ENCODE measurements at places on chromosomes 1 and 21.

DNA sequence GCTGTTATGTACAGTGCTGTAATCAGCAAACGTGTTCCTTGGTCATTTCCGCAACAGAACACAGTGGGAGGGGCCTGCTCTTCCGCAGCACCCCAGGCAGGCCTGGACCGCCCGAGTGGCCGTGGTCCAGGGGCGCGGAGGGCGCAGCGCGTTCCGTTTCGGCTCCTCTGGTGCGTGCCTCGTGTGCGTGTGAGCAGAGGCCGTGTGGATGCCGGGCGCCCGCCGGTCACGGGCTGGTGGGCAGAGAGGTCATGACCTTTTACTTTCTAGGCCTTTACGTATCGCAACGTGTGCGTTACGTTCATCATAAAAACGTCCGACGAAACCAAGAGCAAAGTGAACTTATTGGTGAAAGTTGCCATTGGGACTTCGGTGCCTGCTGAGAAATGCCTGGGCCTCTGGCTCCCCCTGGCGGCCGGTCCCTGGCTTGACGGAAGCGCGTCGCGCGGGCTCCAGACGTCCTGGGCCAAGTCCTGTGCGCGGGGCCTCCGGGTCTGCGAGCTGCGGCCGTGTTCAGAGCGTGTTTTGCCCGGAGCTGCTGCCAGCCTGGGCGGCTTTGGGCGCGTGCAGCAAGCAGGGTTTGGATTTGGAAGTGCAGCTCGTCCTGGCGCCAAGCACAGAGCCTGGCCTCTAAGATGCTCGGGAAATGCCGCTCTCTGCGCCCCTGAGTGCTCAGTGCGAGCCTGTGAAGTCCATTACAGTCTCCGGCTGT is 34.4 kb downstream of the COL18A1 start:
- DNase-seq: no peak

- DNase-seq: no peak
Measured at GRCh38 chr1:31410871-31411270, 2.1 kb upstream of the SERINC2 start.

DNA sequence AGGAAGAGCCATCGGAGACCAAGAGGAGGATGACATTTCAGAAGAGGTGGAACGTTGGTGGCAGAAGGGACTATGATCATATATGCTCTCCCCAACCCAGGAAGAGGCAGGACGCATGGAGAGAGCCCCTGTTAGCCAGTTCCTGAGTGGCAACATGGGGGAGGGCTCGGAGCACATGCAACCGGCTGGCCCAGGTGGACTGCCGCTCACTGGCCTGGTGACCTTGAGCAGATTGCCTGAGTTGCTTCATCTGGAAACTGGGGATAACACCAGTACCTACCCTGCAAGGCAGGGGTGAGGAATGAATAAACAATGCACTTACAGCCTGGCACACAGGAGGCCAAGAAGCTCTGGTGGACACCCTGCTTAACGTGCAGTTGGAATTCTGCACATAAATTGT is 29.0 kb downstream of the SYT6 start:
- DNase-seq: no peak

- DNase-seq: no peak
Measured at GRCh38 chr1:33682371-33682770, 181.5 kb upstream of the HMGB4 start.

- DNase-seq: no peak
Measured at GRCh38 chr21:42132183-42132582, 61.1 kb downstream of the UMODL1 start.

DNA sequence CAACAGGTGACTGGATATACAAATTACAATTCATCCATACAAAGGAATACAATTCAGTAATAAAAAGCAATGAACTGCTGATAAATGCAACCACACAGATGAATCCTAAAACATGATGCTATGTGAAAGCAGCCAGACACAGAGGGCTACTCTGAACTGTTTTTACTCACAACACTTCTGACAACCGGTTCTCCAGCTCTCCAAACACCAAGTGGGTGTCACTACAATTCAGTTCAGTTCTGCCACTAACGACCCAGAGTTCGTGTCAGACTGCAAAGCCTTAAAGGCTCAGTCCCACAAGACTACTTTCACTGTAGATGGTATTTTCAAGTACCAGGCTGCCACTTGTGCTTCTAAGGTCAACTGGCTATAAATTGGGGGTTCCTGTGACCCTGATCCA is 119.4 kb downstream of the SLC16A1 start:
- DNase-seq: no peak

DNA sequence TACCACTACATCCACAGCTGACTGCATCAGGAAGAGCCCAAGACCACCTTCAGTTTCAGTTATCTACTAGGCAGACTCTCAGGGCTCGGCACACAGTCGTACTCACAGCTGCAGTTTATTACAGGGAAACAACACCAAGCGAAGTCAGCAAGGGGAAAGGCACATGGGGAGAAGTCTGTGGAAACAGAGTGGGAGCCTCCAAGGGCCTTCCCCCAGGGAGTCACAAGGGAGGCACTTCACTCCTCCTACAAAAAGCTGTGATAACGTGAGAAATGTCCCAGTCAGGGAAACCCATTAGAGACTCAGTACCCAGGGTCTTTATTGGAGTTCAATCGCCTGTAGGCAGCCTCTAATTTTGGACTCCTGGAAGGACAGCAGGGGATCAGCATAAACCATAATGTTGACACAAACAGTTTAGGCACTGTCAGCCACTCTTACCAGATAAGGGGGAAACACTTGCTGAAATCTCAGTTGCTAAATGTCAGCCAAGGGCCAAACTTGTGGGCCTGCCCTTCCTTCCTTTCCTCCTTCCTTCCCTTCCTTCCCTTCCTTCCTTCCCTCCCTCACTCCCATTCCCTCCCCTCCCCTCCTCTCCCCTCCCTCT is 444.0 kb downstream of the SMYD3 start:
- DNase-seq: no peak

GRCh38 chr1:16174886-16175598 is 19.2 kb upstream of the EPHA2 start:
- DNase-seq: no peak

DNA sequence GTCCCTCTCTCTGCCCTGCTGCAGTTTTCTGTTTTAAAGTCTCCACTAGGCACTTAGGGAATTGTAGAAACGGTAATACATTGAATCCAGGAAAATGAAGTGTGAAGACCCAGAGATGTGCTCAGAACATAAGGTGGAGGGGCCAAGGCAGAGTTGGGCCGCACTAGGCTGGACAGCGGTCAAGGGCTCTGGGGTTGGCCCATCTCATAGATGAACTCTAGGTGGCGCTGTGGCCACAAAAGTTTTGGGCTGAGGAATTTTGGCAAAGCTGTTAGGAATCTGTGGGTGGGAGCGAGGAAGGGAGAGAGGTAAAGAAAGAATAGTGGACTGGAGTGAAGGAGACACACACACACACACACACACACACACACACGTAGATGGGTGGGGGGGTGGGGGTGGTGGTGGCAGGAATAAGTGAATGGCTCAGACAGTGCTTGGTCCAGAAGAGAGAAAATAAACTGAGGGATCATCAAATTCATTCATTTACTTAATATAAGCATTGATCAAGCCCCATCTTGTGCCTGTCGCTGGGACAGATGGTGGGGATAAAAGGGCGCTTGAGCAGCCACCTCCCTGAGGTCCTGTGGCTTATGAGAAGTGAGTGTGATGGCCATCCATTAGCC is 258.5 kb downstream of the TRABD2B start:
- DNase-seq: no peak

DNA sequence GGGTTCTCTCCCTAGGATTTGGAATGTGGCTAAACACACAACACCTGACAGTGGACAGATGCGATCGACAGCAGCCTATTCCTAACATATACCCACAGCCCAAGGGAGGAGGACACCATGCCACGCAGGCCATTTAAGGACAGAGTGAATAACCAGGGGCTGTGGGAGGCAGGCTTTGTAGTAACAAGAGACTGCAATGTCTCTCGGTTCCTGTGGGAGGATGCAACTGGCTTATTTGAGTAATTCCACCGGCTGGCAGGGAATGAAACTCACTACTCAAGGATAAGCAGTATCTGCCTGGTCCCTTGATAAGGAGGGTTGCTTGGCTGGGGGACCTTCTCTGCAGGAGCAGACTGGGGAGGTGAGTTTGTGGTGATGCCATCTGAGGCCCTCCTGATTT is 109.6 kb downstream of the PCP4 start:
- DNase-seq: no peak

- DNase-seq: no peak
Measured at GRCh38 chr1:153532181-153532580, 3.6 kb downstream of the S100A6 start.

Data from esophagus squamous epithelium (tissue), 5 donors.